Stimulated activated CD4-positive, alpha-beta T cell treated with anti-CD3 and anti-CD28 coated beads, TNF-alpha, amount 100 ng/mL, for 1 hour (primary cell): ENCODE measurements at places on chromosomes 2 and 18.

DNA sequence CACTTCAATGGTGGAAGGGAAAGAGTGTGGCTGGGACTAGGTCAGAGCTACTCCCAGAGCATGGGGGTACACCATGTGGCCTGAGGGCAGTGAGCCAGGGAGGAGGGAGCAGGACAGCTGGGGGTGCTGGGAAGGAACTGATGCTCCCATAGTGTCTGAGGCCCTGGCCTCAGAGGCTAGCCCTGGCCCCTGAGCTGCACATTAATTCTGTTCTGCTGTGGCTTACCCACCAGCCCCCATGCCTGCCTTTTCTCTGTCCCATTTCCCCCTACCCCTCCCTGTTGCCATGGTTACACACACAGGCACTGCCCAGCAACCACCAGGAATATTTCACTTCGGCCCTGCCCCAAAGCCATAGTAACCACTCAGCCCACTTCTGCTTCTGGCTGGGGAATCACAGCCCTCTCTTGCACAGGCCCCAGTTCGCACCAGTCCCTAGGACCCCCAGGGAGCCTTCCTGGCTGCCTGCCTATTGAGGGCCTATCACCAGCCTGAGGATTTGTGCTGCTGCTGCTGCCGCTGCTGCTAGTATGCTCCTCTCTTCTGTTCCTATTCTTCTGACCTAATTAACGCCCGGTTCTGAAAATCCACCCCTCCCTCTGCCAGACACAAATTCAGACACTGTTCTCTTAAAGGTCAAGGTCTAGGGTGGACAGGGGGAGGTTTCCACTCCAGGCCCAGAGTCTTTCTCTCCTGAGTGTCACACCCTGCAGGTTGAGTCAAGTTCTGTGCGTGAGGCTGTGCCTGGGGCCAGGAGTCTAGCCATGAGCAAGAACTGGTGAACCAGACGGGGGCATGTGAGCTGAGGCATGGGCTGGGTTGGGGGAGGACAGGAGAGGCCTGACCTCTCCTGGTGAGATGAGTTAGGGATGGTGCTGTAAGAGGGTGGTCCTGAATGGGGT lies 87.1 kb upstream of the MCFD2 start:
- no peak for DNase-seq

GRCh38 chr18:22952525-22952924 lies 19.4 kb downstream of the RBBP8 start:
- DNase-seq, result no peak

DNA sequence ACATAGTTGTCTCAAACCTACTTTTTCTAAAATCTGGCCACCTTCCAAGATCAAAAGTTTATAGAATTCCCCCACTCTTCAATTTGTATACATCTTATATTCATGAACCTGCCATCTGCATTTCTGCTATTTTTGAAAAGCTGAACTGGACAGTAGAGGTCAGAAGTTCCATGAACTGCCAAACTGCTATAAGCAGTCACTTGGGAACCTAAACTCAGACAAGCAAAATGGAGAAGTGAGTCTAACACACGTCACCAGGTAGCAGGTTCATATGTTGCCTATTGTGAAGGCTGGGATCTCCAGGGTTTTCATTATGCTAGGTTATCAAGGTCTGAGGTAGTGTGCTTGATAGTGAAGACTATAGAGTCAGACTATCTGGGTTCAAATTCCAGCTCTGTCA lies 2.0 kb upstream of the MYO1B start:
- no peak for DNase-seq

- DNase-seq, result no peak
These were observed 351.6 kb downstream of the METTL4 start for GRCh38 chr18:2219706-2220105.

- no peak for DNase-seq
These were observed 66.6 kb downstream of the STPG4 start for GRCh38 chr2:47088371-47089082.

GRCh38 chr2:109482361-109482861 lies 131.4 kb downstream of the SEPTIN10 start:
- no peak for DNase-seq
